ENCODE measurements at places on chromosomes 5 and 9.

GRCh38 chr5:154771383-154771901 lies 16.3 kb downstream of the LARP1 start:
- no peak for DNase-seq

GRCh38 chr9:35177520-35177919 lies 15.7 kb downstream of the UNC13B start:
- DNase-seq = no peak

GRCh38 chr5:53024535-53024934 lies 35.4 kb downstream of the ITGA2 start:
- DNase-seq = no peak

DNA sequence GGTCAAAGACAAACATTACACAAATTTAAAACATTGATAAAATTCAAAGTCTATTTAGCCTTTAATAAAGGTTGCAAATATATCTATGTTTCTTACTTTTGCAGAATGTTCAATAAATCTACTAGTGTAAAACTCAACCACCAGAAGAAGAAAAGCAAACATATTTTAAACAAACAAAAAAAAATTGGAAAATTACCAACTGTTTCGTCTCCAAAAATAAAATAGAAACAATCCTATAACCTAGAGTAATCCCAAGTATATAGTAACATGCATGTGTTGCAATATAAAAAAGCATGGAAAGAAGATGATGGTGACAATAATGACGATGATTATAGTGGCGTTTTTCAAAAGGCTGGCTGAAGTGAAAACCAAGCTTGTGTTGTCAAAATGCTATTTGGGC lies 86.0 kb upstream of the PAPPA start:
- DNase-seq = no peak

DNA sequence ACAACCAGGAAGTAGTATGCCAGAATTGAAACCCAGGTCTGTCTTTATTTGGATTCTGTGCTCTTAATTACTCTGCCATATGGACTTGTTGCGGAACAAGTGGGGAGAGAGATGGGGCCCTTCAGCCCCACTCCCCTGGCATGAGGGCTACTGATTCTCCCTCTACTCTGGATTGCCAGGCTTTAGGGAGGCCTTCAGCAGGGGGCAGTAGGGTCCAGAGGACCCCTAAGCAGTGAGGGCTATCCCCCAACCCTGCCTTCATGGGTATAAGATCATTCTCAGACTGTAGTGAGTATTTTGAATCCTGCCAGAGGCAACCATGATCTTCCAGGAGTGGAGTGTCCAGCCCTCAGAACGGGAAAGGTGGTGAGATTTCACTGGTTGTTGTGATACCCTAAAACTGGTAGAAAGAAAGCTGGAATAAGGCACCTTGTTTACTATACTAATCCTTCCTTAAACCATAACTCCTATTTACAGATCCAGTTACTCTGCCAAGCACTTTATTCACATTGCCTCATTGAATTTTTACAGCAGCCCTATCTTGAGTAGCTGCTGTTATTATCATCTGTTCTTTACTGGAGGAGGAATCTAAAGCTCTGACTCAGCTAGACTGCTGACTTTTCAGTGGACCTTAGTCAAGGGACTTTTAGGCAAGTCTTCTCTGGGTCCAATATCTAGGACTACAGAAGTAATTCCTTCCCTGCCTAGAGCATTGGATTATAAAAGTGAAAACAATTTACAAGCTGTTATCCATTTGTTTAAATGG lies 31.3 kb upstream of the LARP1 start:
- DNase-seq = no peak

DNA sequence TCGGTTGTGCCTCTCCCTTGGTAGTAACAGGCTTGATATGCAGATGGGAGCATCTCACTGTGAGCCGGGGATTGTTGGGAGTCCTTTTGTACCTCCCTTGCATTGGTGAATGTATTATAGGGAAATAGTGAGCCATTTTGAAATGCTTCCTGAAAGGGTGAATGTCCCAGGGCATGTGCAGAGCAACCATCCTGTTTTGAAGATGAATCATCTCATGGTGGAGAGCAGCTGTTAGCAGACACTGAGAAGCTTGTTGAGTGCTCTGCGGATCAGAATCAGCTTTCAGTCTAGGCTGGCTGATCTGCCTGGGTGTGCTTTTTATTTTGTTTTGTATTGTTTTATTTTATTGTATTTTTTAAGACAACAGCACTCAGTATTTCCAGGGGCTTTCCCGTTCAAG lies 29.7 kb downstream of the SLC36A1 start:
- no peak for DNase-seq

DNA sequence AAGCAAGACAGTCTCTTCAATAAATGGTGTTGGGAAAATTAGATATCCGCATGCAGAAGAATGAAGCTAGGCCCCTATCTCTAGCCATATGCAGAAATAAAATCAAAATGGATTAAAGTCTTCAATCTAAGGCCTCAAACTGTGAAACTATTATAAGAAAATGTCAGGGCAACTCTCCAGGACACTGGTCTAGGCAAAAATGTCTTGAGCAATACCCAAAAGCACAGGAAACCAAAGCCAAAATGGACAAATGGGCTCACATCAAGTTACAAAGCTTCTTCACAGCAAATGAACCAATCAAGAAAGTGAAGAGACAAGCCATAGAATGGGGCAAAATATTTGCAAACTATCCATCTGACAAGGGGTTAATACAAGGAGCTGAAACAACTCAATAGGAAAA lies 338.8 kb downstream of the NNT start:
- no peak for DNase-seq

GRCh38 chr5:119943148-119943547 lies 313.8 kb downstream of the FAM170A start:
- DNase-seq = no peak

GRCh38 chr9:18638371-18639249 lies 164.7 kb downstream of the ADAMTSL1 start:
- no peak for DNase-seq

DNA sequence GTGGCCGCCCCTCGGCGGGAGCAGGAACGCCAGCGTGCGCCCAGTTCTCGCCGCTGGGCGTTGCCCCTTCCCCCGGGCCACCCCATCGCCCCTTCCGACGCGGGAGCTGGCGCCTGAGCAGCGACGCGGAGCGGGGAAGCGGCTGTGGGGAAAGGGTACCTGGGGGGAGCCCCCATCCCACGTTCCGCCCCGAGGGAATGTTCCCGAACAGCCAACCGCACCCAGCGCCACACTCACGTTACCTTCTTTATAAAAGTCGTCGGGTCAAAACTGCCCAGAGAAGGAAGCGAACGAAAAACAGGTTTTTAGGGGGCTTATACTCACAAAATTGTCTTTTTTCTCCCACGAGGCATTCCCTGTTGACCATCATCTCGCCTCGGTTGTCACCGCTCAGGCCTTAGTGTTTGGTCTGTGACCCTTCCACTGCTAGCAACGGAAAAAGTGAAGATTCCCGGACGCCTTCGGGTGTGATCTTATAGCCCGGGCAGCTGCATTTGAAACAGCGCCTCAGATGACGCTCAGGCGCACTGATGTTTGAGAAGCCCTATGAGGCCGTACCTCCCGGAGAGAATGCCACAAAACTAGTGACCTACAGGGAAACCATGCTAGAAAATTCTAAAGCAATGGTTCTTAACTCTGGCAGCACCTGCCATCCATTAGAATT lies 475 bp upstream of the GOLM1 start:
- no peak for DNase-seq

DNA sequence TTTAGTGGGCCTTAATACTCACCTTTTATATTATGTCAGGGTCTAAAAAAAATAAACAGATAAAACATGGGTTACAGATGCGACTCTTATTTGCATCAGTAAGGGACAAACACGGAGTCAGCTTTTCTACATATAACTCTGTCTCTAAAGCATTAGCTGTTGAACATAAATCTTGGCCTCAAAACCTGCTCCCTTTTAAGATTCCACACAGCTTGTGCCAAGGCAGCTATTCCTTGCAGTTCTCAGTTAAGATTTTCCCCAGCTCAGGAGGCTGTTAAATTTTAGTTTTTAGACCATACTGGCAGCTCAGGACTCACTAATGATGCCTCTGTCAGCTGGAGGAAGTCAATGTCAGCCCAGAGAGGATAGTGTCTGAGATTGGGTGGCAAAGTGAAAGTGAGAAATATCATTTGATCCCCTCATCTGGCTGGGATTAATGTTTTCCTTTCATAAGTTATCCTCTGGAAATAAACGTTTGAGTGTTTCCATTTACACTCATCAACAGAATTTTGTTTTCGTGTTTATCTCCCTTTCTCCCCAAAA lies 287.5 kb downstream of the ELAVL2 start:
- DNase-seq = no peak

GRCh38 chr9:99264070-99264680 lies 42.1 kb downstream of the SEC61B start:
- no peak for DNase-seq

GRCh38 chr5:65482736-65483545 lies 1.2 kb upstream of the ADAMTS6 start:
- no peak for DNase-seq

- peak; percentile 47 for DNase-seq
Observed at GRCh38 chr9:114339130-114339908, 9.7 kb downstream of the ORM2 start.

DNA sequence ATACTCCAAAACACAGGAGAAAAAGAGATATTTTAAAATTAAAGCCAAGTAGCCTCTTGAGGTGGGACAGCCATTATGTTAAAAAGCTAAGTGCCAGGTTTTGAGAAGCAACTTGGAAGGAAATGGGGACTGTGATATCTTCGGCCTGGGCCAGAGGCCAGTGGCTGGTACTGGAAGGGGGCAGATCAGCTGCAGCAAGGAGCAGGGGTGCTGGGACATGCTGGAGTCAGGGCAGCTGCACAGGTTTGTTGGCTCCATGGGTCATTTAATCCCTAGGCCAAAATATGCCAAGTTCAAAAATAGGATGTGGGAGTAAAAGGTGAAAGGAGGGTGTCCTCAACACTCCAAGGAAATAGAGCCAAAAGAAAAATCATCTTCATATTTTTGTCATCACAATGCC lies 30.0 kb downstream of the ADRB2 start:
- no peak for DNase-seq

DNA sequence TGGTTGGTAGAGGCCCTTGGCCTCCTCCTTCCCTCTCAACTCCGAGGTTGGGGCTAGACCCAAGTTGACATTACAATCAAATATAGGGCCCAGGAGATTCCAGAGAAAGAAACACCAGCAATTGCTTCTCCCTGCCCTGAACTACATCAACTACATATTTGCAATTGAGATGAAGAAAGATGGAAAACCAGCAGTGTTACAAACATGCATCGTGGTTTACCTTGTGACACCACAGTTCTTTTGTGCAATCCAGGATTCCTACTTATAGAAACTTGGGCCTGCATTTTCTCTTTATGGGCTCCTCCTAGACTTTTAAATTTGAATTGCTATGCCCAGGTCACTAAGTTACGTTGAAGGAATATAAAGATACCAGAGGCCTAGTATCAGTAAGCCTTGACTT lies 126.7 kb downstream of the DCP2 start:
- DNase-seq = no peak

DNA sequence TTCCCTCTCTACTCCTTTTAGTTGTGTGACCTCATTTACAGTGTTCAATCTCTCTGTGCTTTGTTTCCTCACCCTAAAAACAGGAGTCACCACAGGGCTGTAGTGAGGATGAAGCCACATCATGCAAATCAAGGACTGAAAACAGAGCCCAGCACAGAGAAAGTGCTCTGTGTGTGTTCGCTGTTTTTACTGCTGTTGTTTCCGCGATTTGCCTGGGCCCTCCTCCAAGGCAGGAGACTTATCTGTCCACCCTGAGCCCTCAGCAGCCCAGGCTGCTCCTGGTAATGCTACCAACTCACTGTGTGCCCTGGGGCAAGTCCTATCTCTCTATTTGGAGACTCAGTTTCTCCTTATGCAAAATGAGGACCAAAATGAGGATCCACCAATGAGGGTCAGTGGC lies 87.2 kb upstream of the NEURL1B start:
- no peak for DNase-seq

- DNase-seq = no peak
Observed at GRCh38 chr5:100479079-100479688, 56.0 kb upstream of the FAM174A start.

GRCh38 chr5:2867373-2867933 lies 116.0 kb upstream of the IRX2 start:
- DNase-seq = no peak

GRCh38 chr9:7094052-7094451 lies 336.3 kb downstream of the KDM4C start:
- DNase-seq = no peak

GRCh38 chr9:124256517-124257069 lies 1.2 kb upstream of the NEK6 start:
- no peak for DNase-seq

GRCh38 chr5:53607886-53608285 lies 47.4 kb downstream of the NDUFS4 start:
- DNase-seq = no peak

- DNase-seq = no peak
Observed at GRCh38 chr9:89892920-89893319, 288.1 kb downstream of the GADD45G start.

GRCh38 chr5:176596689-176597416 lies 13.1 kb downstream of the GPRIN1 start:
- peak; percentile 50 for DNase-seq

GRCh38 chr5:95068289-95068910 lies 216.5 kb downstream of the MCTP1 start:
- DNase-seq = no peak

DNA sequence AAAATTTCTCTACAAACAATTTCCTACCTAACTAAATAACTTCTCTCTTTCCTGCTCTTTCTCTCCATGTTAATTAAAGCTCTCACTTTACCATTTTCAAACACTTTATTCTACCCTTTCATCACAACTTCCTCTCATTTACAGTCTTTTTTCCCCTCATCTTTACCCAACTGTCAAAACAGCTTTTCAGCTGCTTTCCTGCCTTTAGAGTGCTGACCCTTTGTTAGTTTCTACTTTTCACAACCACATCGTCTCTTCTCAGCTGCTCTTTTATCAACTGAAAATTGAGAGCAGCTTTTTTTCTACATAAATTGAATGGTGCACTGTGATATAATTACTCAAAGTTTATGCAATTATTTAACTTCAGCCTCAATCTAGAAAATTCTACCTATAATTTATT lies 3.1 kb upstream of the HOMER1 start:
- no peak for DNase-seq

GRCh38 chr9:78918976-78919375 lies 622.1 kb downstream of the PSAT1 start:
- DNase-seq = no peak

DNA sequence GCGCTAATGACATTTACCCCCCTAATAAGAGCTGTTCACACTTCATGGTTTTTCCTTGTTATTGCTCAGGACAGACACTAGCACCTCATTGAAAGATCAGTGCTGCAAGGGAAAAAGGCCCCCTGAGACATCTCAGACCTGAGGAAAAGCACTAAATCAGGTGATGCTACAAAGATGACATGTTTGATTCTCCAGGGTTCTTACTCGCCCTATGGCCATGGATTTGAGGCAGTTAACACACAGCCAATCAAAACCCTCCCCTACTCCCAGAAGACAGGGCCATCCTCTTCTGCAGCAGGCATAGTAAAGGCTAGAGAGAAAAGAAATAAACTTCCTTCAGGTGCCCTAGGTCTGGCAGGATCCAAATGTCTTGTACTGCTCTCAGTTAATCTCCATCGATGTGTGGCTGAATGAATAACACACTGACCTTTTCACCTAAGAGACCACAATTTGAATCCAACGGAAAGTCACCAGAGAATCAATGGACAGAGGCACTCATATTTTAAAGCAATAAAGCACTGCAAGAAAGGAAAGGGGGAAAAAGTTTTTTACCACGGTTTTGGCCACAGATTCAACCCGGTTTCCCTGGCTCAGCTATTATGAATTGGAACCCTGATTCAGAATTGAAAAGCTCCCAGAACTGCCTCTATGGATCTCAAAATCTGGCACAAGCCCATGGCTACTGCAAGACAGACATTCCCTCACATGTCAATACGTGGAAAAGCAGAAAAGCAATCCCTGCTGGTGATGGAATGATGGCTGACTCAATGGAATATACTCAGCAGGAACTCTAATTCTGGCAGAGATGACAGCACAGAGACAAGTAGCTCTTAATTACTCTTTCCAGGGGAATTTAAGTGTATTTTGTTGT lies 329.5 kb downstream of the BNC2 start:
- DNase-seq = no peak

Measured in T-helper 9 cell (primary cell).